ENCODE measurements at places on chromosomes 7 and 10. TPM values are rescaled to one million over a fixed set of nuclear protein-coding genes. Genes with fewer than 3 reads are reported as not detected.

- no peak for DNase-seq
These were observed 15.1 kb upstream of the PRLHR start for GRCh38 chr10:118610577-118610976.

Gene FRAT1
- total RNA-seq = 7.3 TPM

GRCh38 chr10:36494371-36494770 is 631.0 kb upstream of the ANKRD30A start:
- no peak for DNase-seq

- no peak for DNase-seq
These were observed 167.9 kb upstream of the ZMIZ1 start for GRCh38 chr10:78900715-78901430.

Gene MYH16
- total RNA-seq = not detected

Gene SFTPD
- total RNA-seq = 0.24 TPM

DNA sequence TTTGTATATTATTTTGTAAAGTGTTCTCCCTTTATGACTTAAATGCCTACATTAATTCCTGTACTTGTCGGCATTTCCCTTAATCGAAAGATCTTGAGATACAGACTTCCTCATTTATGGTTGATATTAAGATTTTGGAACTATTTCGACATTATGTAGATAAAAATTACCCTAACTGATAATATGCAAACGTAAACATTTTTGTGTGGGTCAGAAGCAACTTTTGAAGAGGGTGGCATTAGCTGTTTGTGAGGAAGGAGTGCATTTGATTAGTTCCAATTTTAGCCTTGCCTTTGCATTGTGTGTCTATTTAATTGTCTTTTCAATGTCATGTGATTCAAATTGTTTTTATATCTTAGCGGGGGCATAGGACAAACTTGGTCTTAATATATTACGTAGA is 114.7 kb downstream of the BICC1 start:
- DNase-seq = no peak

- no peak for DNase-seq
These were observed 33.1 kb upstream of the EFCAB10 start for GRCh38 chr7:105614341-105614840.

DNA sequence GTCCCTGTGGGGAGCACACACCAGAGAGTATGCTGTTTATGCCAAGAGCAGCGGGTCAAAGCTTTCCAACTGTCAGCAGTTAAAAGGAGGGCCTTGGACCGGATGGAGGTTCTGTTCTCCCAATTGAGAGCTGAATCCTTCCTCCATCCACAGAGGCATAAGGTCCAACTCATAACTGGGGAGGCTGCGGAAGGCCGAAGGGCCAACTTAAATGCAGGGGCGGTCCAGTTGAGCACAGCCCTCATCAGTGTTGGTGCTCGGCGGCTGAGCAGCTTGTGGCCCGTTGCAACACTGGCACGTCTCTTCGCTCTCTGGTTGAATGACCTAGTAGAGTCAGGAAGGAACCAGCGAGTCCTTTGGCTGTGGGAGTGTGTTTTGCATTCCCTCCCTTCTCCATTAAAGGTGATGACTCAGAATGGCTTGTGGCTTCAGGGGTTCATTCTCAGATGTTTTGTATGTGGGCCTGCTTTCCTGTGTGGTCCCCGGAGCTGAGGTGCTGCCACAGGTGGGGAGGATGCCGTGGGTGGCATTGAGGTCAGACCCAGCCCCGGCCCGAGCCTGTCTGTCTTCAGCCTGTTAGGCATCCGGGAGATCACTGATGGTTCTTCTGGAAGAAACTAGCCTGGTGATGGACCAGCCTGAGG is 44.8 kb upstream of the DMBT1 start:
- no peak for DNase-seq

Gene HSPA12A
- total RNA-seq = 3.2 TPM

Gene INSYN2A
- 0.20 TPM for total RNA-seq

DNA sequence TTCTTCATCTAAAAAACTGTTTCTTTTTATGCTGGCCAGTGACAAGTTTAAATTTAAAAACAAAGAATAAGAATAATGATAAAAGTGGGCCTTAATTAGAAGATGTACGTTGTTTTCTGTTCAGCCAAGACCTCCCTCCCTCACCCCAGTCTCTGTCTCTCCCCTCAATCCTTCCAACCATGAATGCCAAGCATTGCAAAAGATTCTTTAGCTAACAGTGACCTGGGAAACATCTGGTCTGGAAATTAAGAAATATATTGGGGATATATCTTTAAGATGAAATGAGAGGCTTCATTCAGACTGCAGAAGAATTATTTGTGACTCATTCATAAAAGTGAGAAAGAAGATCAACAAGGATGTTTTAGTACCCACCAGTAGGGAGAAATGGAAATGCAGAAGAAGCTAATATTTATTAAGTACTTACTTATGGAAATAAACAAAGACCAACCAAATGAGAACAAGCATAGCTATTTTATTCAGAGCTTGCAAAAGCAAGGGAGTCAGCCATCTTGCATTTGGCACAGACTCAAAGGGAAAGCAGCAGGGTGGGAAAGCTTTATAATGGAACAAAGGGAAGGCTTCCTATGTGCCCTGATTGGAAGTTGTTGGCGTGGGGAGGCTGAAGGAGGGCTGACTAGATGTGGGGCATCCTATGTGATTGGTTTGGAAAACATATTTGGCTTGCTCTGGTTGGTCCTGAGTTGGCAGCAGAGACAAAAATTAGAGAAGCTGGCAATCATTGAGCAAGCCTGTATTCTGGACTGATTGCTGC is 595.4 kb upstream of the GHITM start:
- no peak for DNase-seq

DNA sequence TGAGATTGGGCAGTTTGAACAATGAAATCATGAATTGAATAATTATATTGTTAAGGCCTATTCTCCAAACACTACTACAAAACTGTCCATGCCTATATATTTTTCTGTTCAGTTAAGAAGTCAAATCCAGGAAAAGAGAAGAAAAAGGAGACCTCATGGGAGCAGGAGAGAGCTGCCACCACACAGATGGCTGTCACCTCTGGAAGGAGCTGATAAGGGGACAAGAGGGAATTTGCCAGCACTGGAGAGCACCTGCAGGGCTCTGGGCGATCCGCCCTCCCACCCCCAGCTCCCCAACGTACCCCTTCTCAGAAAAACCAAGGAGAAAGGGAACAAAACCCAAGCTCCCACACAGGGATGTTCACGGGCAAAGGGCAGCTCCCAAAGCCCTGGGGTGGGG is 227.8 kb downstream of the TNS3 start:
- no peak for DNase-seq

Gene PON1
- total RNA-seq = 0.90 TPM

- DNase-seq = no peak
These were observed 95.8 kb downstream of the CHST15 start for GRCh38 chr10:123997486-123998196.

DNA sequence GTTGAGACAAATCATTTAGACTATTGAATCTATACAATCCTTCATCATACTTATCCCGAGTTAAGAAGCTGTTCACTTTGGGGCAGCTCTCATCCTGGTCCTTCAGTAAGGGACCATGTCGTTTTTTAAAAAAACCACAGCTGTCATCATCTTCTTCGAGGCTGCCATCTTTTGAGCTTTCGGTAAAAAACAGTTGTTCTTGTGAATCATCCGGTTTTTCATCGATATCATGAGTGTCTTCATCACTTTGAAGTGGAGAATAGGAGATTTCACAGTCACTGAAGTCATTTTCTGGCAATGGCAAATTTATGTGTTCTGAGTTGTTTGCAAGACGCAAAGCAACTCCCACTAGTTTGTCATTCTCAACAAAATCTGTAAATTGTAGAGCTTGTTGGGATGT is 3.9 kb downstream of the DCLRE1A start:
- DNase-seq = no peak

DNA sequence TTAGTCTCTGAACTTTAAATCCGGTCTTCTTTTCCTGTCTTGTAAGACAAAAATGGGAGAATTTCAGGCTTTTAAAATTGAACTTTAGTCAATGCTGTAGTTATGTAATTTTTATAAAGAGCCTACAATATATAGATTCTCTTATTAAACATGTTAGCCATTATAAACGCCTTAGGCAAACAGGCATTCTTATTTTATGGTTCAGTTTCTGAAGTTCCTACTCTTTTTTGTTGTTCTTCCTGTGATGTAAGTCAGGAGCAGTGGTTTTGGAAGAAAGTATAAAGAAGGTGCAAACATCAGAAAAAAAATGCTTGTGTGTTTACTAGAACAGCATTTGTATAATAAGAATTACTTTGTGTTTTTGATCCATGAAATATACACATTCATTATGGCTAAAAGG is 41.6 kb downstream of the BICC1 start:
- DNase-seq = no peak

DNA sequence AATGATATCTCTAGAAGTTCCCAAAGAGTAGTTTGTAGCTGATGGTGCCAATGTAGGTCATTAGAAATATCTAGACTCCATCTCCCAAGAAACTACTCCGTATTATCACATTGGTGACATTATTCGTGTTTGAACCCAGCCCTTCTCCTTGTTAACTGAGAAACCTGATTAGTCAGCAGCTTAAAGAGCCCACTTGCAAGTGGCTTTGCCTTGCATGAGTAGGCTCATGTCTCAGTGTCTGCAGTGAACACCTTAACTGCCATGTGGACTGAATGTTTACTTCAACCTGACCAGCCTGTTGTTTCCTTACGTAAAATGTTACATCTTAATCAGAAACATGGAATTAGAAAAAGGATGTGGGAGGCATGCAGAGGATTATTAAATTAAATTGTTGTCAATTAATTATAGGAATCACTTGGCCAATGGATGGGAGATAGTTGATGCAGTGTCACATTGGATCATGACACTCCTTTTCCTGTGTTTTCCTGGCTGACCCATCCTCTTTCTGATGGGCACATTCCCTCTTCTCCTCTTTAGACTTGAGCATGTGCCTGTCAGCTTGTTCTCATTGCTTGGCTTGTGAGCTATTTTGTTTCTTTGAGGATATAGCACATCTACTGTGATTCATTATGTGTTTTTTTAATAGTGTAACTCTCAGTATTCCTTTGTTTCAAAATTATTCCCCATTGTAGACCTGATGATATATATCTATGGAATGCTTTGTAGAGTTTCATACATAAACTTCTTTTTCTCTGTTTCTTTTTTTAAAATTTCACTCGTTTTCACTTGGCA is 18.0 kb downstream of the STARD3NL start:
- DNase-seq = no peak

DNA sequence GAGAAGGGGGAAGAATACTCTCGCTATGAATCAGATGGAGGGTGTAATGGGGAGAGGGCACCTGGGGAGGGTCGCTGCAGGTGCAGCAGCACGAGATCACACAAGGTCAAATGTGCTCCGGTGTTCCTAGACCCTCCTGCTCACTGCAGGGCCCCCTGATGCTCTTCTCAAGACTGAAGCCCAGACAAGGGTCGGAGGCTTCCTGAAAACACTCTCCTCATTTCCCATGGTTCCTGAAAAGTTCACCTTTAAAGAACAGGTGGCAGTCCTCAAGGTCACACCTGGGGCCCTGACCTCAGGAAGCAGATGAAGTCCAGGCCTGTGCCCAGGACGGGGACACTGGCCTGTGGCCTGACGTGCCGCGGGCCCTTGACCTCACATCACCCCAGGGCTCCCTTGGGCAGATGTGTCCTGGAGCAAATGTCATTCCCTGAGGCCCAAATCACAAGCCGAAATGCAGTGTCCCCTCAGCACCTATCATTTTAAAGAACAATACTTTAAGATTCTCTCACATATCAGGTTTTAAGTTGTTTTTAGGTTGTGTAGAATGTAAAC is 289.8 kb downstream of the GLRX3 start:
- no peak for DNase-seq

Gene TLX1
- total RNA-seq = not detected

DNA sequence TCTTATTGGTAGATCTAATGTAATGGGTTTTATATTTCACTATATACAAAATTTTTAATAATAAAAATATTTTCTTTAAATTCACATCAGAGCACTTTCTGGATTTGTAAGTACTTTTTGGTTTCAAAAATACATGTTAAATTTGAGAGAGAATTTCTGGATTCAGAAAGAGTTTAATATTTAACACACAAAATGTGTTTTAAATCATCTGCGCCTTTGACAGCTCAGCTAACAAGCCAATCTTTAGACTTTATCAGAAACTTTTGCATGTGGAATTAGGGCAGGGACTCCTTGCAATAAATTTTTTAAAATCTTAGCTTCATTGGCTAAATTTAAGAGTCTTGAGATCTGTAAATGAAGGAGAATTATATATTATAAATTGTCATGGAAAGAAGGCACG is 32.7 kb upstream of the RHOBTB1 start:
- no peak for DNase-seq

DNA sequence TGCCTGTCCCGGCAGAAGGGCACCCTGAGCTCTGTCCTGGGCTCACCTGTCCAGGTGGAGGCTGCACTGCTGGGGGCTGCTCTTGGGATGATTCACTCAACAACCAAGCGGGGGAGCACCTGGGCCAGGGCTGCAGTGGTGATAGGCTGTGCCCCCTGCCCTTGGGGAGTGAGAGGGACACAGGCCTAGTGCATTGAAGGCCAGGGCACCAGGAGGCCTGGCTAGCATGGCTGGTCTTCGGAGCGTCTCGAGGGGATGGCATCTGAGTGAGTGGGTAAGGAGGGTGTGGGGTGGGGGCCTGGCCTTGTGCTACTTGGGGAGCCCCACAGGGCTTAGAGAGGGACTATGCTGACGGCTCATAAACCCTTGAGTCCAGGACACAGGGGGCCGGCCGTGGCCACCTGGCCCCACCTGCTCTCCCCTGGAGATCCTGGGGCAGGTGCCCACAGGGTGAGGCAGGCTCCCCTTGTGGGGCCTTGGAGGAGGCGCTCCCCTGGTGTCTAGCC is 3.1 kb downstream of the PWWP2B start:
- DNase-seq = no peak

- DNase-seq = no peak
These were observed 100.6 kb upstream of the DIP2C start for GRCh38 chr10:789831-790701.

- DNase-seq = no peak
These were observed 29.4 kb downstream of the CCDC3 start for GRCh38 chr10:12972146-12972545.

Gene ALOX5
- total RNA-seq = 3.7 TPM

DNA sequence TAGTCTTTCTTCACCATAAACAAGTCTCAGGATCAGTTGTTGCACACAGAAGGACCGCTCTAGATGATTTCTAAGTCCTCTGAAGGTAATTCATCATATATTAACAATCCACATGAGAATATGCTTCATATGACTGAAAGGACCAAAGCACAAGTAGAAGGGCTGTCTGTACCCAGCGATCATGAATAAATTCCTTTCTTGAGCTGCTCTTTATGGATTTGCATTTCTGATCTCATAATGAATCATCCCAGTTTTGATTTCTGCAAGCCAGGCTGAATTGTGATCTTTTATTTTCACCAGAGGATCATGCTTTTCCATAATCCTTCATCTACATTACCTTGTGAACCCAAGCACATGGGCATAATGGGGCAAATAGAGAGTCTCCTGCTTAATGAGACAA is 675.6 kb downstream of the MAGI2 start:
- no peak for DNase-seq
